ENCODE measurements at places on chromosomes 12 and 14.

- H3K4me1 ChIP-seq: peaks cover 11% of the 10 kb centered on the region
- no peak overlapping the region for H3K4me3 ChIP-seq
- no peaks in the 10 kb centered on the region for H3K36me3 ChIP-seq
- H3K27ac ChIP-seq: no peak overlapping the region
- DNase-seq: no peak
Observed at GRCh38 chr12:99767809-99768208, 120.3 kb downstream of the GARIN6 start.

- H3K27me3 ChIP-seq: no peaks in the 10 kb centered on the region
- no peak for DNase-seq
- no peak overlapping the region for H3K4me3 ChIP-seq
- H3K36me3 ChIP-seq: no peaks in the 10 kb centered on the region
Observed at GRCh38 chr12:89742337-89743022, 33.8 kb upstream of the ATP2B1 start.

- no peak overlapping the region for H3K4me3 ChIP-seq
- H3K4me1 ChIP-seq: no peaks in the 10 kb centered on the region
- no peaks in the 10 kb centered on the region for H3K36me3 ChIP-seq
- H3K27ac ChIP-seq: no peak overlapping the region
- no peak for DNase-seq
Observed at GRCh38 chr14:53519137-53519536, 366.0 kb upstream of the DDHD1 start.

GRCh38 chr14:74062809-74063150 lies 21.5 kb downstream of the ALDH6A1 start:
- DNase-seq: no peak

GRCh38 chr14:70018713-70019211 lies 139.5 kb downstream of the SMOC1 start:
- H3K4me1 ChIP-seq: peaks cover 7% of the 10 kb centered on the region
- H3K27me3 ChIP-seq: no peaks in the 10 kb centered on the region
- no peak for DNase-seq
- no peak overlapping the region for H3K4me3 ChIP-seq
- peaks cover 26% of the 10 kb centered on the region for H3K36me3 ChIP-seq

- H3K4me3 ChIP-seq: peak overlapping the region; percentile 96
- DNase-seq: peak; percentile 84
- no peaks in the 10 kb centered on the region for H3K27me3 ChIP-seq
- H3K36me3 ChIP-seq: no peaks in the 10 kb centered on the region
- H3K27ac ChIP-seq: peak overlapping the region; percentile 94
Observed at GRCh38 chr12:95548056-95548538, 3.2 kb downstream of the USP44 start.

- no peaks in the 10 kb centered on the region for H3K36me3 ChIP-seq
- H3K27ac ChIP-seq: peak overlapping the region; percentile 58
- DNase-seq: no peak
- no peak overlapping the region for H3K4me3 ChIP-seq
- no peaks in the 10 kb centered on the region for H3K27me3 ChIP-seq
- peaks cover 4% of the 10 kb centered on the region for H3K4me1 ChIP-seq
Observed at GRCh38 chr14:103696466-103697071, 18.7 kb downstream of the XRCC3 start.

DNA sequence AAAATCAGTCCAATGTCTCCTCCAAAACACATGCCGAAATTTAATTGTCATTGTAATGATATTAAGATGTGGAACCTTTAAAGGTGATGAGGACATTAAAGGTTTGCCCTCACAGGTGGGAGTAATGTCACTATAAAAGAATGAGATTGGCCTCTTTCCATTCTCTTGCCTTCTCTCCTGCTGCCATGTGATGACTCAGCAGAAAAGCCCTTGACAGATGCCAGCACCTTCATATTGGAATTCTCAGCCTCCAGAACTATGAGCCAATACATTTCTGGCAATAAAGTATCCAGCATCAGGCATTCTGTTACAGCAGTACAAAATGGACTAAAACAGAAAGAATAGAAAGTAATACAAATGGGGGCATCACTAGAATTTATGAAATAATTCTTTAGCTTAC lies 609.7 kb downstream of the SLC16A7 start:
- no peaks in the 10 kb centered on the region for H3K27me3 ChIP-seq
- no peaks in the 10 kb centered on the region for H3K4me1 ChIP-seq
- H3K4me3 ChIP-seq: no peak overlapping the region
- DNase-seq: peak; percentile 10
- H3K36me3 ChIP-seq: no peaks in the 10 kb centered on the region

DNA sequence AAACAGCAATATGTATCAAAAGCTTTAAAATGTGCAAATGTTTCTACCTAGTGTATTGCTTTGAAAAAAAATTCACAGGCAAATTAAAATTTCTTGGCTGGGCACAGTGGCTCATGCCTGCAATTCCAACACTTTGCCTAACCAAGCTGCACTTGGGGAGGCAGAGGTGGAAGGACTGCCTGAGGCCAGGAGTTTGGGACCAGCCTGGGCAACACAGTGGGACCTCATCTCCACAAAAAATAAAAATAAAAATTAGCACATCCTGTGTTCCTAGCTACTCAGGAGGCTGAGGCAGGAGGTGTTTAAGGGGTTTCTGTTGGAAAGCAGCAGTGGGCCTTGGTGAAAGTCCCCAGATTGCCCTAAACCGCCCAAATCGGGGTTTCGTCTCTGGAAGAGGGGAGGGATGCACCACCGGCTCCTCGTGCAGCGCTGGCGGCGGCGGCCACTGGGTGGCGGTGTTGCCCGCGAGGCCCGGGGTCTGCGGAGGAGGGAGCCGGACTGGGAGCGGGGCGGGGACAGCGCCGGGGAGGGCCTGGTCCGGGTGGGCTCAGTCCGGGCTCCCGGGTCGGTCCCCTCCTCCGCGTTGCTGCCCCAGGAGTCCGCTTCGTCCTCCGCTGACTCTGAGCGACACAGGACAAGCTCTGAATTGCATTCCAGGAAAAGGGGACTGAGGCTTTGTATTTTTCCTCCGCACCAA lies 265.6 kb downstream of the AACS start:
- peak overlapping the region; percentile 61 for H3K4me3 ChIP-seq
- peaks cover 24% of the 10 kb centered on the region for H3K4me1 ChIP-seq
- H3K27me3 ChIP-seq: no peaks in the 10 kb centered on the region
- H3K27ac ChIP-seq: no peak overlapping the region
- peak; percentile 91 for DNase-seq
- no peaks in the 10 kb centered on the region for H3K36me3 ChIP-seq

GRCh38 chr12:84982888-84983287 lies 53.2 kb downstream of the TSPAN19 start:
- no peak overlapping the region for H3K4me3 ChIP-seq
- H3K27me3 ChIP-seq: no peaks in the 10 kb centered on the region
- H3K27ac ChIP-seq: peak overlapping the region; percentile 63
- no peak for DNase-seq
- no peaks in the 10 kb centered on the region for H3K36me3 ChIP-seq

DNA sequence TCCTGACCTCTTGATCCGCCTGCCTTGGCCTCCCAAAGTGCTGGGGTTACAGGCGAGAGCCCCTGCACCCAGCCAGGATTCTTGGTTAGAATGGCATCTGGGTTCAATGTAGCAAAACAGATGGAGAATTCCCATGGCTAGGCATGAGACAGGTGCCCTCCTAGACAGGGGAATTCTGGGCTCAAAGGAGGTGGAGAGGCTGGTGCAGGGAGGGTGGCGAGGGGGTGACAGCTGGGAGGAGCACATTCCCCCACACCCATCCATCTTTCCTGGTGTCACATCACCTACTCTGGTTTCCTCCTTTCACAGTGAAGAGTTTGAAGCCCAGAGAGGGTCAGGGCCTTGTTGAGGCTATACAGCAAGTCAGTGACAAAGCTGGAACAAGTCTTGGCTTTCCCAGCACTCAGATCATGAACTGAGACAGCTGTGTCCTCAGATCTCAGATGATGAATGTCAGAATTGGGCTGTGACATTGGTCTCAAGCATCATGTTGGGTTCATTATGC lies 2.8 kb downstream of the SERPINA1 start:
- H3K36me3 ChIP-seq: no peaks in the 10 kb centered on the region
- no peaks in the 10 kb centered on the region for H3K27me3 ChIP-seq
- H3K4me1 ChIP-seq: peaks cover 7% of the 10 kb centered on the region
- no peak overlapping the region for H3K27ac ChIP-seq
- no peak for DNase-seq

- DNase-seq: no peak
- no peaks in the 10 kb centered on the region for H3K4me1 ChIP-seq
- no peaks in the 10 kb centered on the region for H3K27me3 ChIP-seq
- no peak overlapping the region for H3K4me3 ChIP-seq
- no peak overlapping the region for H3K27ac ChIP-seq
Observed at GRCh38 chr14:21168055-21168454, 12.2 kb upstream of the OR5AU1 start.

- H3K27me3 ChIP-seq: no peaks in the 10 kb centered on the region
- peaks cover 5% of the 10 kb centered on the region for H3K4me1 ChIP-seq
- H3K27ac ChIP-seq: no peak overlapping the region
Observed at GRCh38 chr12:21638054-21638891, 19.4 kb downstream of the LDHB start.

- H3K4me3 ChIP-seq: no peak overlapping the region
- DNase-seq: no peak
- no peaks in the 10 kb centered on the region for H3K27me3 ChIP-seq
Observed at GRCh38 chr12:127162902-127163301, 1104.1 kb upstream of the TMEM132C start.

- H3K4me3 ChIP-seq: no peak overlapping the region
- no peak overlapping the region for H3K27ac ChIP-seq
- no peak for DNase-seq
- no peaks in the 10 kb centered on the region for H3K4me1 ChIP-seq
Observed at GRCh38 chr12:99413751-99414150, 233.8 kb upstream of the GARIN6 start.

DNA sequence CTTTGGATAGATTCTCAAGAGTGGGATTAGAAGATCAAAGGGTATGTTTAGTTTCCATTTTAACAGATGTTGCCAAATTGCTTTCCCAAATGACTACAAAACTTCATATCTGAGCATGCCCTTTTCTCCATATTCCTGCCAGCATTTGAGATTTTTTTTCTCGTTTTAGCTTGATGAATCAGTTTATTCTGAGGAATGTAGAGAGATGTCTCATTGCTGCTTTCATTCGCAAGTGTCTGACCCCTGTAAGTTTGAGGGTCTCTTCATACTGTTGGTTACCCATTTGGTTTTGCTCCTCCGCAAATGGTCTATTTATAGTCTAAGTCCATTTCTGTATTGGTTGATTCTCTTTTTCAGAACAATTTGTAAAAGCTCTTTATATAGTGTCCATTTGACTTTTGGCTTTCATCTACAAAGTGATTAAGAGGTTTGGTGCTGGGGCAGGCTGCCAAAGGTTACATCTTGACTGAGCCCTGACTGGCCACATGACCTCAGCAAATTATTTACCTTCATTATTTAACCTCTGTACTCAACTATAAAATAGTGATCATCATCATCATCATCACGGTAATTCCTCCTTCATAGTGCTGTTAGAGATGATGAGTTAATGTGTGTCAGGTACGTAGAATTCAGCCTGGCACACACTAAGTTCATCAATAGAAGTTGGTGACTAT lies 33.6 kb downstream of the HCAR2 start:
- H3K4me3 ChIP-seq: no peak overlapping the region
- H3K36me3 ChIP-seq: no peaks in the 10 kb centered on the region
- no peak overlapping the region for H3K27ac ChIP-seq
- DNase-seq: no peak

GRCh38 chr12:95218150-95219133 lies 835 bp downstream of the VEZT start:
- H3K4me1 ChIP-seq: peaks cover 40% of the 10 kb centered on the region
- H3K27me3 ChIP-seq: no peaks in the 10 kb centered on the region
- no peaks in the 10 kb centered on the region for H3K36me3 ChIP-seq
- peak; percentile 15 for DNase-seq

- DNase-seq: no peak
- H3K4me1 ChIP-seq: peaks cover 10% of the 10 kb centered on the region
- H3K36me3 ChIP-seq: no peaks in the 10 kb centered on the region
- no peak overlapping the region for H3K27ac ChIP-seq
- no peaks in the 10 kb centered on the region for H3K27me3 ChIP-seq
Observed at GRCh38 chr12:64044191-64044590, 177.9 kb downstream of the KICS2 start.

DNA sequence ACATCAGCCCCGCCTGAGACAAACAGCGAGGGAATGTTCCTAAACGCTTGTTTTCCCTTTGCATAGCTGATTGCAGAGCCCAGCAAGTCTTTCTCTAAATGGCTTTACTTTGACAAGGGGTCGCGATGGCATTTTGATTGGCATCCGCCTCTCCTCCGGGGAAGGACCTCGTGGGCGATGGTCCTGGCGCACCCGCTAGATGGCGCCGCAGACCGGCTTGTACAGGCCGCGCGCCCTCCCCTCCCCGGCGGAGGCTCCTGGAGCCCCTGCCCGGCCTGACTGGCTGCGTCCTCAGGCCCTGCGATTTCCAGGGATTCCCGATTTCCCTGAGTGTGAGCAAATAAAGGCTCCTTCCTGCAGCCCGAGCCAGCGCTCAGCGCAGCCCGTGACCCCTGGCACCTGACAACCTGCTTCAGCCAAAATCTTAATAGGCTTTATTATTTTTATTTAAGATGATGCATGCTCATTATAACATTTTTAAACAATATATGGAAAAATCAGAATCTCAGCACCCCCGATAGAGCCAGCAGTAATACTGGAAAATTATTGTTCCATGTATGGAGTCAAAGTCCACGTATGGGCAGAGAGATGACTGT lies 468.3 kb downstream of the AACS start:
- no peaks in the 10 kb centered on the region for H3K27me3 ChIP-seq
- no peaks in the 10 kb centered on the region for H3K36me3 ChIP-seq
- H3K27ac ChIP-seq: no peak overlapping the region
- peaks cover 15% of the 10 kb centered on the region for H3K4me1 ChIP-seq
- H3K4me3 ChIP-seq: no peak overlapping the region
- DNase-seq: peak; percentile 92

- H3K27me3 ChIP-seq: no peaks in the 10 kb centered on the region
- no peak for DNase-seq
- peaks cover 8% of the 10 kb centered on the region for H3K36me3 ChIP-seq
- H3K27ac ChIP-seq: no peak overlapping the region
- H3K4me1 ChIP-seq: no peaks in the 10 kb centered on the region
- H3K4me3 ChIP-seq: no peak overlapping the region
Observed at GRCh38 chr14:45181329-45181728, 45.6 kb downstream of the FANCM start.

DNA sequence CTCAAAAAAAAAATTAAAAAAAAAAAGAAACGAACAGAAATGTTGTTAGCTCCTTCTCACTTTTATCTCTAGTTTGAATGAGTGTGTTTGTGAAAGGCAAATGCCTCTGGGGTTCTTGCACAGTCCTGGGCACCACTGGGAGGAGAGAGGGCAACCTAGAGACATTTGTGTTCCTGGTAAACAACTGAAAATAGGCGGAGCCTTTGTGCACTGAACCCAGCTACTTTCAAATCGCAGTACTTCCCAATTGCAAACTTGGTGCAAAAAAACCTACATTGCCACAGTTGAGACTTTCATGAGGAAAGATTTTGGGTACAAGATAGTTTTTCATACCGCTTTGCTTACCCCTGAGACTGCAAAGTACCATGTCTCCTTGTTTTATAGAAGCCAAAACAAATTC lies 430.0 kb downstream of the ZFP36L1 start:
- H3K36me3 ChIP-seq: no peaks in the 10 kb centered on the region
- H3K4me3 ChIP-seq: no peak overlapping the region
- H3K27me3 ChIP-seq: no peaks in the 10 kb centered on the region
- DNase-seq: no peak
- H3K4me1 ChIP-seq: peaks cover 67% of the 10 kb centered on the region

Measured in neural progenitor cell (in vitro differentiated cells).